ENCODE measurements at places on chromosomes 12 and 14.

GRCh38 chr14:101364503-101365328 is 196.6 kb upstream of the DIO3 start:
- no peak for DNase-seq

- no peak for DNase-seq
Observed at GRCh38 chr12:15546102-15546701, 223.9 kb downstream of the PTPRO start.

- DNase-seq: no peak
Observed at GRCh38 chr12:62516927-62517326, 50.3 kb downstream of the MON2 start.

- DNase-seq: no peak
Observed at GRCh38 chr14:84671776-84672175, 858.2 kb upstream of the FLRT2 start.

Data from cortex of kidney (tissue), 1 donor.